ENCODE measurements at places on chromosomes 3 and 15. TPM values are rescaled to one million over a fixed set of nuclear protein-coding genes. Genes with fewer than 3 reads are reported as not detected.
A peak's percentile ranks its signal among the peaks of the same experiment; 100 is the strongest.

The TIMP4 gene
- total RNA-seq: 0.08 TPM

DNA sequence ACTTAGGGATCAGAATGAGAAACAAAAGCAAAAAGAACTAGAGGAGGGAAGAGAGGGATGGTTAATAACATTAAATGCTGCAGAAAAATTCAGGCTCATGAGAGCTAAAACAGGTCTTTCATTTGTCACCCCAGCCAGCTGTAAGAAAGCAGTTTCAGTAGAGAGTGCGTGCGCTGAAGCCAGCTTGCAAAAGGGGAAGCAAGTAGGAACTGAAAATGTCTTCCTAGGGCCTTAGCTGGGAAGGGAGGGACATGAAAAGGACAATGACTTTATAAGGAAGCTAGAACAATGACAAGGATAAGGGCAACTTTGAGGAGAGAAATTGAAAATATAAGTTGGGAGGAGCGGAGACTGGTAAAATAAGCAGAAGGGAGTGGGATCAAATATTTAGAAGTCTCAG lies 3.1 kb downstream of the CIAO2A start:
- no peak overlapping the region for H3K4me3 ChIP-seq
- no peak for DNase-seq

GRCh38 chr3:31240874-31241273 lies 291.9 kb upstream of the STT3B start:
- DNase-seq: no peak
- H3K27me3 ChIP-seq: no peaks in the 10 kb centered on the region
- no peak overlapping the region for H3K27ac ChIP-seq
- no peaks in the 10 kb centered on the region for H3K36me3 ChIP-seq
- H3K4me3 ChIP-seq: no peak overlapping the region

- DNase-seq: peak; percentile 88
- H3K4me3 ChIP-seq: peak overlapping the region; percentile 31
- peak overlapping the region; percentile 98 for H3K27ac ChIP-seq
- peaks cover 38% of the 10 kb centered on the region for H3K4me1 ChIP-seq
- H3K36me3 ChIP-seq: no peaks in the 10 kb centered on the region
- no peaks in the 10 kb centered on the region for H3K27me3 ChIP-seq
These were observed 24.7 kb downstream of the GPR15 start for GRCh38 chr3:98556164-98557130.

The PLOD2 gene
- 109 TPM for total RNA-seq

GRCh38 chr3:57701781-57702180 lies 8.9 kb upstream of the DENND6A start:
- no peak overlapping the region for H3K27ac ChIP-seq
- H3K27me3 ChIP-seq: no peaks in the 10 kb centered on the region
- DNase-seq: no peak
- H3K36me3 ChIP-seq: no peaks in the 10 kb centered on the region
- peaks cover 15% of the 10 kb centered on the region for H3K4me1 ChIP-seq
- H3K4me3 ChIP-seq: no peak overlapping the region

The SLC22A13 gene
- not detected for total RNA-seq

The MYRIP gene
- 0.11 TPM for total RNA-seq

DNA sequence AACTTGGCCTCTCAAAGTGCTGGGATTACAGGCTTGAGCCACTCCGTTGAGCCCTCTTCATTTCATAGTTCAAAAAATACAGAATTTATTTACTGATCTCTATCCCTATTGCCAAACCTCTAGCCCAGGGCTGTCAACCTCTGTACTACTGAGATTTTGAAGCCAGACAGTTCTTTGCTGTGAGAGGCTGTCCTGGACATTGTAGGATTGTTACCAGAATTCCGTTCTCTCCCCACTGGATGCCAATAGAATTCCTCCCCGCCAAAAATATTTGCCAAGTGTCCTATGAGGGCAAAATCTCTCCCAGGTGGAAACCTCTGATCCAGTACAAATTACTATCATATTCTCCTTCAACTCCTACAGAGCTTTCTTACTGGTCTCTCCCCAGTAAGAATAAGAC lies 29.6 kb upstream of the ADAMTS9 start:
- H3K27me3 ChIP-seq: no peaks in the 10 kb centered on the region
- no peak for DNase-seq
- H3K4me1 ChIP-seq: no peaks in the 10 kb centered on the region
- no peak overlapping the region for H3K27ac ChIP-seq
- no peaks in the 10 kb centered on the region for H3K36me3 ChIP-seq

GRCh38 chr3:117674321-117674720 lies 964.7 kb downstream of the TUSC7 start:
- no peaks in the 10 kb centered on the region for H3K4me1 ChIP-seq
- H3K36me3 ChIP-seq: no peaks in the 10 kb centered on the region
- H3K27me3 ChIP-seq: no peaks in the 10 kb centered on the region
- H3K27ac ChIP-seq: no peak overlapping the region

DNA sequence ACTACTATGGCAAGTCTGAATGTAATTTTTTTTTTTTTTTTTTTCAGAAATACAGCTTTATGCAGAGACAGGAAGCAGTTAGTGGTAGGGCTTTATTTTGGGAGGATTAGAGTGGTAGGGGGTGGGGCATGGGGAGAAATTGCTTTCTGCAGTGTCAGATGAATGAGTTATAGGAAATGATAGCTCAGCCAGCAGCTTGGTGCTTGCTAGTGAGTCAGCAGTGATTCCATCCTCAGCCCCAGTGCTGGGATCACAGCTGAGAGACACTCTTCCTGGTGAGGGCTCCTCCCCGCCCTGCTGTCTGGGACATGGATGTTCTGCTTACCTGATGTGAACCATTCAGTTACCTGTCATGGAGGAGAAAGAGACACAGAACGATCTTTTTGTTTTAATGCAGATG lies 39.6 kb downstream of the SEMA6D start:
- H3K27me3 ChIP-seq: no peaks in the 10 kb centered on the region
- no peak overlapping the region for H3K4me3 ChIP-seq
- 0 out of 2 replicates have a peak, but pooled peaks cover 4% of the 10 kb centered on the region for H3K36me3 ChIP-seq
- H3K27ac ChIP-seq: no peak overlapping the region
